ENCODE measurements at places on chromosomes 2 and 18.
A peak's percentile ranks its signal among the peaks of the same experiment; 100 is the strongest.

GRCh38 chr2:168135121-168135520, 112.3 kb downstream of the STK39 start:
- no peak for DNase-seq

GRCh38 chr2:179037807-179038206, 12.1 kb downstream of the CCDC141 start:
- DNase-seq = no peak

GRCh38 chr2:179340678-179341077, 76.0 kb upstream of the SESTD1 start:
- peak; percentile 26 for DNase-seq

DNA sequence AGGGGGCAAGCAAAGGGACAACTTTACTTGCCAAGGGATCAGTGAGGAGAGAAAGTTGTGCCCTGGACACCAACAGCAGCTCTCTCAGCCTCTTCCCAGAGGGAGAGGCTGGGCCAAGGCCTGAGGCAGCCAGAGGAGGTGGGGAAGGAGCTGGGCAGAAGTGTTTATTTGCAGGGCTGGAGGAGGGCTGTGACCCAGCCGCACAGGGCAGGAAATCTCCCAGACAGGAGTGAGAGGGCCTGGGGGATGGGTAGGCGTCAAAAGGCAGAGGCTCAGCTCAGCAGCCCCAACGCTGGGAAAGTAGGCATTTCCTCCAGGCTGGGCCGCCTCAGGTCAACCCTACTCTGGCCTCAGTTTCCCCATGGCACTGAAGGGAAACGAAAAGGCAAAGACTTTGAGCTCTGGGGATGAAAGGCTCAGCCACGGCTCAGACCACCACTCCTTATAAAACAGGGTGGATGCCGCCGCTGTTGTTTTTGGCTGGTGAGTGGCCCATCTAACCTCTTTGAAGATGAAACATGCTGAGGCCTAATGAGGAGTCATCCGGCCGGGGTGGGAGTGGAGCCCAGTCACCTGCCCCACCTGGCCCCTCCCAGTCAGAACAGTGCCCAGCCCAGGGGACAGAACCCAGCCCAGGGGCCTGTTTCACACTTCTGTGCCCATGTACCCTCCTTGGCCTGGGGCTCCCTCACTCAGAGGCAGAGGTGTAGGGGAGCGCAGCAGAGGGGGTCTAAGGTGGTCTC, 21.9 kb upstream of the SEMA4C start:
- DNase-seq = no peak

GRCh38 chr2:42755191-42755880, 8.6 kb downstream of the OXER1 start:
- DNase-seq = no peak

DNA sequence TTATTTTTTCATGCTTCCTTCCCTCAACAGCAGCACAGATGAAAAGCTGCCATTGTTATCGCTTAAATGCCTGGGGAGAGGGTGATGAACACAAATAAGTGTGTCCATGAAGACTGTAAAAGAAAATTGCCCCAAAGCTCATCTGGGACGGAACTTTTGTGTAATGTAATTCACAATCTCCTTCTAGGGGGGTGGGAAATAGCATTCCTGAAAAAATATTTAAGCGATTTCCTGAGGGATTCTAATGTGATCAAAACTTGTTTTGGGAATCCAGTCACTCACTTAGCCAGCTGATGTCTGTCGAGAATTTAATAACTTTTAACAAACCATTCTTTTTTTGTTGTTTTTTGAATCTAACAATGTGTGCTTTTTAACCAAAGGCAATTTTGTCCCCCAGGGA, 427.9 kb downstream of the PLCL1 start:
- DNase-seq = no peak

- DNase-seq = no peak
Measured at GRCh38 chr2:39664888-39665591, 677 bp upstream of the TMEM178A start.

- no peak for DNase-seq
Measured at GRCh38 chr18:54357082-54357659, 487 bp downstream of the STARD6 start.

DNA sequence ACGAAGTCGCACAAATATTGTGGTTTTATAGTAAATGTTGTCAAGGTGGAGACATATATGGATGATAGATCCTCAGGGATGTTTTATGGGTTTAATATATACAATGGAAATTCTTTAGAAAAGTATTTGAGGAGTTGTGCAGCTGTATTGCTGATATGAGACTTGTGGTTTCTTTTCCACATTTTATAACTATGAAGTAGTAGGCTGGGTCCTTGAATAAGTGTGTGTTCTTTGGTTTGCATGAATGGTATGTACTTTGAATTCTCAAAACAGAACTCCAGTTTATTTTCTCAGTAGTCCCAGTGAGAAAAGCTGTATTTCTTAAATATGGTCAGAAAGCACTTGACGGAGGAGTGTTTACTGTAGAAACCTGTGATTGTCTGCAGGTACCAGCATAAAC, 42.4 kb downstream of the PLCL1 start:
- DNase-seq = no peak

GRCh38 chr2:62713837-62714236, 8.3 kb downstream of the EHBP1 start:
- DNase-seq = no peak

DNA sequence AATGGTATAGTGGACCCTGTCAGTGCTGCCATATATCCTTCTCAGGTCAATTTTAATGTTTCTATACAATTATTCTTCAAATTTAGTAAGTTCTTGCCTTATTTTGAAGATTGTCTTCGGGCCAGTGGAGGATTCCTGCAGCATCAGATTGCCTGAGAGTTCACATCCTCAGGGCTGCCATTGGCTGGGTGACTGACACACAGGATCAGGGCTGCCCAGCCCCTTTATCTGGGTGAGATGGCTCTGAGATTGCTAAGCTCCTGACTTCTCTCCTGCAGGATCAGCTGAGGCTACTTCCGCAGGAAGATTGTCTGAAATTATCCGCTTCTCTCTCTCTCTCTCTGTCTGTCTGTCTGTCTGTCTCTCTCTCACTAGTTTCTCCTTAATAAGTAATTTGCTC, 567.4 kb downstream of the TSN start:
- DNase-seq = no peak

GRCh38 chr2:203155406-203155805, 83.4 kb upstream of the CYP20A1 start:
- DNase-seq = no peak

DNA sequence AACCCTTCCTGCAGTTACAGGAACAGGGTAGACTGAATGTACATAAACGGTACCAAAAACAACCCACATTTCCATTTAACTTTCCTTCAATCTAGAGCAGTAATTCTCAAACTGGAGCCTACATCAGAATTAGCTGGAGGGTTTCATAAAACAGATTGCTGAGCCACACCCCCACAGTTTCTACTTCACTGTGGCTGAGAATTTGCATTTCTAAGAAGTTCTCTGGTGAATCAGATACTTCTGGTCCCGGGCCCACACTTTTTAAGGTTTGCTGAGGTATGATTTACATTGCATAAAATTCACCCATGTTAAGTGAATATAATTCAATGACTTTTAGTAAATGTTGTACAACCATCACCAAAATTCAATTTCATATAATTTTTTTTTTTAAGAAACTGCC, 113.7 kb downstream of the SRBD1 start:
- no peak for DNase-seq

- DNase-seq = no peak
Measured at GRCh38 chr2:130373808-130374365, 18.0 kb downstream of the PTPN18 start.

DNA sequence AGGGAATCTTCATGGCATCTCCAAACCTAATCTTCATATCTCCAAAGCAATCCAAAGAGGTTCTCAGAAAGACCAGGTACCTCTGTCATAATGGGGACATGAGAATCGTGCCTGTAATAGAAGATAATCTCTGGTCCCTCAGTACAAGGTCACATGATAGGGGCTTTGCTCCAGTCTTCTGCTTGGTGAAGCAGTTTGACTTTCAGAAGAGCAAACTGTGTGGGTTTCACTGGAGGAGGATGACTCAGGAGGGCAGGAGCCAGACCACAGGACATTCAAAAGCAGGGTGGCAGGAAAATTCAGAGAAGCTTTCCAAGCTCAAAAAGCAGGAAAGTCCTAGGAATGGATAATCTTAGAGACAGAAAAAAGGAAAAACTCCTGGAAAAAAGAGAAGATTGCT, 10.6 kb upstream of the PAX3 start:
- no peak for DNase-seq

DNA sequence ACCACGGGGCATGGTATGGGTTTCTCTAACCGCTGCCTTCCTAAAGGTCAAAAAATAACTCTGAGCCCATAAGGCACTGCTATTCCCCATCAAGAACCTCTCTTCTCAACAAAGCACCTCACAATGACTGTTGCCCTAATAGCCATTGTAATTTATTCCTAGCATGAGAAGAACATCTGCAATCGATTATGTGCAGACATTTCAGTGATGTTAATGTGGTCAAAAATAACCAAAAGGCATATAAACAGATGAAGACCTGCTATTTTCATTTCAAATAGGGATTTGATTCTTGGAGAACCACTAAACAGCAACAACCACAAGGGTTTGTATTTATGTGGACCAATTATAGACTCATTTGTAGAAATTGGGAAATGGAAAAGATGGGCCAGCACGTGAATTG, 356.6 kb downstream of the FBXO15 start:
- DNase-seq = no peak

DNA sequence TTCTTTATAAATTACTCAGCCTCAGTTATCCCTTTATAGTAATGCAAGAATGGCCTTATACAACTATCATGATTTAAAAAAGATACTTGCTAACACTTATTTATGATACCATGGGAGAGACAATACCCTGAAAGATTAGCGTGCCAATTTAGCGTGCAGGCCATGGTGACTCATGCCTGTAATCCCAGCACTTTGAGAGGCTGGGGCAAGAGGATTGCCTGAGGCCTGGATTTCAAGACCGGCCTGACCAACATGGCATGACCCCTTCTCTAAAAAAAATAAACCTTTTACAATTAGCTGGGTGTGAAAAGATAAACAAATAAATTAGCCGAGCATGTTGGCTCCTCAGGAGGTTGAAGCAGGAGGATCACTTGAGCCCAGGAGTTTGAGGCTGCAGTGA, 493.4 kb upstream of the FSIP2 start:
- DNase-seq = no peak

DNA sequence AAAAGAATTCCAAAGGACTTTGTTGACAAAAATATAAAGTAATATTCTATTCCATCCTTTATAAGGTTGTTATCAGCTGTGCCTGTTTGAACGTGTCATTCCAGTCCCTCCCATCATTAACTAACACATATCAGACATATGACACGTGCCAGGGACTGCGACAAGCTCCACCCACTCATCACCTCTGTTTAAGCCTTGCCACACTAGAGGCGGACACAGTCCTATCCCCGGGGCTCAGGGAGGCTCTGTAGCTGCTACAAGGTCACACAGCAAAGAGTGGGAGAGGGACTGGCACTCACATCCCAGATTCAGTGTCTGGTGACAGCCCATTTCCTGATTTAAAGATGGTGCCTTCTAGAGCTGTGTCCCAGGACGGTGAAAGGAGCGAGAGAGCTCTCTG, 30.0 kb downstream of the TBC1D8 start:
- no peak for DNase-seq

GRCh38 chr18:36297417-36298125, at the start of gene FHOD3:
Gene FHOD3, plus strand, starts transcription at chr18:36297713. Its CDS starts 123 bp downstream, at chr18:36297836.
- peak; percentile 27 for DNase-seq

- peak; percentile 50 for DNase-seq
Measured at GRCh38 chr18:26091047-26091630, 726 bp upstream of the SS18 start.

- no peak for DNase-seq
Measured at GRCh38 chr2:3596901-3597417, 2.0 kb downstream of the COLEC11 start.

GRCh38 chr2:72511906-72512305, 313.9 kb downstream of the EXOC6B start:
- no peak for DNase-seq

- DNase-seq = no peak
Measured at GRCh38 chr2:37816686-37817085, 108.4 kb upstream of the RMDN2 start.

DNA sequence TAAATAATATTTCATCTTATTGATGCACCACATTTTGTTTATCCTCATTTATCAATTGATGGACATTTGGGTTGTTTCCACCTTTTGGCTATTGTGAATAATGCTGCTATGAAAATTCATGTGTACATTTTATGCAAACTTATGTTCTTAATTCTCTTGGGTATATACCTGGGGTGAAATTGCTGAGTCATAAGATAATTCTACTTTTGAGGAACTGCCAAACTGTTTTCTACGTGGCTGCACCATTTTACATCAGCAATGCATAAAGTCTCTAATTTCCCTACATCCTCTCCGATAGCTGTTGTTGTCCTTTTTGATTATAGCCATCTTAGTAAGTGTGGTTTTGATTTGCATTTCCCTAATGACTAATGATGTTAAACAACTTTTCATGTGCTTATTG, 116.5 kb upstream of the DLX2 start:
- DNase-seq = no peak

DNA sequence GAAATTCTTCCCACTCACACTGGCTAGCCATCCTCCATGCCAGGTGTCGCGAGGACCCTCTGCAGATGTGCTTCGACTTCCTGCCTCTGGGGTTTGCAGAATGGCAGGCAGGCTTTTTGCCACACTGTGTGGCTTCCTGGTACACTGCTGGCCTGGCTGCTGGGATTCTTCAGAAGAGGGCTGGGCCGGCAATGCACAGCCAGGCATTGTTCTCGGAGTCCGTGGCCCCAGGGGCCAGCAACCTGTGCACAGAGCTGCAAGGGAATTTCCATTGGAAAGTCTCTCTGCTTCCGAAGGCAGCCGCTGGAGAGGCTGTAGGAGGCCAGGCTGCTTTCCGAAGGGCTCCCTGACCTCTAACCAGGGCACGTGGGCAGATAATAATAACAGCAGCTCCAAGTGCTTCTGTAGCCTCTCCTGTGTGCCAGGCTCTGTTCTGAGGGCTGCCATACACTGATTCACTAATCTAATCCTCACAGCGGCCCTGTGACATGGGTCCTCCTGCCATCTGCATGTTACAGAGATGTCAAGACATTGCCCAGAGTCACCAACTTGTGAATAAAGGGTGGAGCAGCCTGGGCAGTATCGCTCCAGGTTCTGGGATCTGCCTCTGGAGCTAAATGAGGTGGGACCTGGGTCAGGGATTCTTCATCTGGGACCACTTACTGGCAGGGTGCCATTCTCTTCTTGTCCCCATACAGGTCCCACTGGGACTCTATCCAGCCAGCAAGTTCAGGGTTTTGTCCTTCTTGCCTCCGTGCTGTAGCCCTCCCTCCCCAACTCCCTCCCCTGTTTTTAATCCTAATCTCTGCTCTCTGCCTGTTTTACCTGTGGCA, 5.0 kb downstream of the LDLRAD4 start:
- no peak for DNase-seq

GRCh38 chr2:149782572-149782971, 195.0 kb upstream of the MMADHC start:
- no peak for DNase-seq

Measured in A549 (cell line).